ENCODE measurements at places on chromosomes 5 and 9.

DNA sequence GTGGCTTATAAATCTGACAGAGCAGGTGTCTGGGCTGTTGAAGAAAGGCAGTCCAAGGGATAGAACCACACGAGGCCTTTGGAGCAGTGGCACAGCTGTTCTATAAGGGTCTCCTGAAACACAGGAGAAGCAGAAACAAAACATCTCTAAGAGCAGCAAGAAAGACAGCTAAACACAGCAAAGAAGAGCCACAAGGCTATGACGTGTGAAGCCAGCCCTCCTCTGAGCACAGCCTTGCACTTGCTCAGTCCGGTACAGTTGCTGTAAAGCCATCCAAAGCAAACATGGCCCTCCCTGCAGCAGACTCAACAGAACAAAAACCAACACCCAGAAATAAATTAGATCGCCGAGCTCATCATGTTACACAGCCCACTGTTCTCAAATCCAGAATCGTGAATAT, 2.6 kb upstream of the GZMK start:
- DNase-seq = no peak

DNA sequence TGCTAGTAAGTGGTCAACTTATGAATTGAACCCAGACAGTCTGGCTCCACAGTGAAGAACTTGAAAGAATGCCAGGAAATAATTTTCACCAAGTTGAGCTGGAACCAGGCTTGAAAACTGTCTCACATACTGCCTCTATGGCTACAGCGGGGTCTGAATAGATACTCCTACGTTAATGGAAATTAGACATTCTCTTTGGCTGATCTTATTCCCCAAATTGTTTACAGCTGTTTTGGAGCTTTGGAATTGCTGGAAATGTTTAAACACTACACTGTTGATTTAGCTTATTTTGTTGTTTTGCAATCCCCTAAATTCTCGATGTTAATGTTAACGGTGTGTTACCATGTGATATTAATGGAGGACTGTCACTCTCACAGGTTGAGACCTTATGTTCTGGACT, 146.4 kb downstream of the FBXL7 start:
- no peak for DNase-seq

- DNase-seq = no peak
Observed at GRCh38 chr5:5755888-5756287, 333.4 kb downstream of the ICE1 start.

GRCh38 chr9:83062651-83063527, at the start of gene RASEF:
Gene RASEF (minus strand): TSS chr9:83063142. CDS start chr9:83062867, 275 bp downstream.
- DNase-seq = no peak

DNA sequence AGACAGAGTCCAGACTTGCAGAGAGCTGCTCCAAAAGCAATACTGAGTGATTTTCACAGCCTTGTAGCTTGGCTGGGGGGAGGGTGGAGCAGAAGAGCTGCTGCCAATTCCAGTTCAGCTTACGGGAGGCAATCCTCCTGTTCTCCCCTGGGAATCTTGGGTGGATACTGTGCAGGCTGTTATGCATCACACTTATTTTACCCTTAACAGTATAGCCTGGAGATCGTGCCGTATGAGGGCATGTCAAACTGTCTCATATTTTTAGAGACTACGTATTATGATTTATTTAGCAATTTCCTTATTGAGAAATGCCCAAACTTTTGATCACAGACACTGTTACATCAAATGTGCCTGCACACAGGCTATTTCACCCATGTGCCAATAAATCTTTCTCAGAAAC, 85.2 kb downstream of the BASP1 start:
- no peak for DNase-seq

DNA sequence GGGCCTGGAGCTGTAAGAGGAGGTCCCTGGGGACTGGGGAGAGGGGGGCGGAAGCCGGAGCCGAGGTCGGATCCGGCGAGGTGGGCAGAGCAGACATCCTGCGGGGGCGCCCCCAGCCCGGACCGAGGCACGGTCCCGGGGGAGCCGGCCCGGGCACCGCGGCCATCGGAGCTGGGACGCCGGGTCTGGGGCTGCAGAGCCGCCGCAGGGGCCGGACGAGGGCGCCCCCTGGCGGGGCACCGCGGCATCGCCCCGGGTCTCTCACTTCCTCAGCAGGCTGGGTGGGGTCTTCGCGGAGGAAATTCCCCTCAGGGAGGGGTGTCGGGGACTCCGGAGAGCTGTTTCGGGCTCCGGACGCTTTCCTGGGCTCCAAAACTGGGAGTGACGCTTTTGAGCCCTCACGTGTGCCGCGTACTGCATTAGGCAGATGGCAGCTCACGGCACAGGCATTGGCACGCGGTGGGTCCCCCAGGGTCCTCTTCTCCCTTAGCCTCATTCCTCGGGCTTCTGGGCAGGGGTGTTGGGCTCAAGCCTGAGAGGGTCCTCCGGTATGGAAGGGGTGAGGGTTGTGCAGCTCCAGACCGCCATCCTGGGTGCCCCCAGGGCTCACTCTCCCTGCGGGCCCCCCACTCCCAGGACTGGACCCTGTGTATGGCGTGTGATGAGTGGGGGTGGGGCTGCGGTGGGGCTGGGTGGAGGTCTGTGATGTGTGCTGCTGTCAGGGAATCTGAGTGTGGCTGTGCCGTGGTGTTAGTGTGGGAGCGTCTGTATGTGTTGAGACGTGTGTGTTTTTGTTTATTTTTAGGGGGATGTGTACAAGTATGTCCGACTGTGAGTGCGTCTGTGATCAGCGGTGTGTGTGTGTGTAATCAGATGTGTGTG, 29.6 kb downstream of the LHX2 start:
- peak; percentile 60 for DNase-seq

GRCh38 chr9:132418726-132419363, 8.8 kb downstream of the CFAP77 start:
- no peak for DNase-seq

GRCh38 chr9:133362359-133363044, 6.2 kb downstream of the SURF2 start:
- DNase-seq = no peak

GRCh38 chr9:126915846-126916543, 1.4 kb downstream of the RALGPS1 start:
- DNase-seq = no peak

GRCh38 chr5:157571357-157571827, 4.2 kb downstream of the ADAM19 start:
- DNase-seq = no peak

- DNase-seq = no peak
Observed at GRCh38 chr5:141478321-141478945, 2.7 kb downstream of the PCDHGC3 start.

DNA sequence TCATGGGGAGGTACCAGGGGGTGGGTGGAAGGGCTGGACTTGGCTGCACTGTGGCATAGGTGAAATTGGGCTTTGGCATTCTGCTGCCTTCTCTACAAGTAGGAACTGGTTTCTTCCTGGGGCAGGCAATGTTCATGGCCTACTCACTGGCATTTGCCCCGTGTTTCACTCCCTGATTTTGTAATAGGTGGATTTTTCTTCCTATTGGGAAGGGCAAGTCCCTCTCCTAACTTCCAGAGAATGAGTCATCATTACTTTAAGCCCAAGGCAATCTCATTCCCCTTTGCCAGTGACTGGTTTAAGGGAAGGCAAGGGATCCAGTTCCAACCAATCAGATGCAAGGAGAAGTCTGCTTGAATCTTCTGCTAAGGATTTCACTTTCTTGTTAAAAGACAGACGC, 67.9 kb upstream of the ANKRD55 start:
- DNase-seq = no peak

- no peak for DNase-seq
Observed at GRCh38 chr5:6758706-6759105, 45.5 kb downstream of the TENT4A start.

DNA sequence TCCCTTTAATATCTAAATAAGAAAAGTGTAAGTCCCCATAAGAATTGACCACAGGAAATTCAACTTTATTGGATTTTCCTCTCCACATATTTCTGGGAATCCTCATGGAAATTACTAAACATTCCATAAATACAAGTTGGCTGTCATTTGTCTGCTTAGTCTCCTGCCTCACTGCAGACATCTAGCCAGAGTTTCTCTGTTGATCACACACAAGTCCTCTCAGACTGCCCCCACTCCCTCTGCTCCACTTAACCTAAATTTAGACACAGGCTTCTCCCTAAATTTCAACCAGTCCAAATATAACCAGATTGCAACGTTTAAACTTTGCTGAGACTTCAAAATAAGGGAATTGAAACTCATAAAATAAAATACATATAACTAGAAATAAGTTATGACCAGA, 982.1 kb downstream of the DTWD2 start:
- no peak for DNase-seq

GRCh38 chr5:133121611-133122150, 69.9 kb downstream of the HSPA4 start:
- DNase-seq = no peak

DNA sequence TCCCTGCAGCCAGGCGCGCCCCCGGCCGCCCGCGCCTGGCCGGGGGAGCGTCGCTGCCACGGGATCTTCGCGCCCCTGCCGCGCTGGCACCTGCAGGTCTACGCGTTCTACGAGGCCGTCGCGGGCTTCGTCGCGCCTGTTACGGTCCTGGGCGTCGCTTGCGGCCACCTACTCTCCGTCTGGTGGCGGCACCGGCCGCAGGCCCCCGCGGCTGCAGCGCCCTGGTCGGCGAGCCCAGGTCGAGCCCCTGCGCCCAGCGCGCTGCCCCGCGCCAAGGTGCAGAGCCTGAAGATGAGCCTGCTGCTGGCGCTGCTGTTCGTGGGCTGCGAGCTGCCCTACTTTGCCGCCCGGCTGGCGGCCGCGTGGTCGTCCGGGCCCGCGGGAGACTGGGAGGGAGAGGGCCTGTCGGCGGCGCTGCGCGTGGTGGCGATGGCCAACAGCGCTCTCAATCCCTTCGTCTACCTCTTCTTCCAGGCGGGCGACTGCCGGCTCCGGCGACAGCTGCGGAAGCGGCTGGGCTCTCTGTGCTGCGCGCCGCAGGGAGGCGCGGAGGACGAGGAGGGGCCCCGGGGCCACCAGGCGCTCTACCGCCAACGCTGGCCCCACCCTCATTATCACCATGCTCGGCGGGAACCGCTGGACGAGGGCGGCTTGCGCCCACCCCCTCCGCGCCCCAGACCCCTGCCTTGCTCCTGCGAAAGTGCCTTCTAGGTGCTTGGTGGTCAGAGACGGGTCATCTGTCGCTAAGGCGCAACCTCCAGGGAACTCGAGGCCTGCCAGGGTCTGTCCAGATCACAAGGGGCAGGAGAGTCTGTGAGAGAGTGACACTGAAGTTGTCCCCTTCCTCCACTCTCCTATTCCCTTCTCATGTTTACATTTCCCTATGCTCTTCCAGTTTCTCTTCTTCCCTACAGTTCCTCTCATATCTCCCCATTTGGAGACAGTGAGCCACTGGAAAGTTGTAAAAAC, 1.3 kb downstream of the GPR150 start:
- DNase-seq = peak; percentile 21

DNA sequence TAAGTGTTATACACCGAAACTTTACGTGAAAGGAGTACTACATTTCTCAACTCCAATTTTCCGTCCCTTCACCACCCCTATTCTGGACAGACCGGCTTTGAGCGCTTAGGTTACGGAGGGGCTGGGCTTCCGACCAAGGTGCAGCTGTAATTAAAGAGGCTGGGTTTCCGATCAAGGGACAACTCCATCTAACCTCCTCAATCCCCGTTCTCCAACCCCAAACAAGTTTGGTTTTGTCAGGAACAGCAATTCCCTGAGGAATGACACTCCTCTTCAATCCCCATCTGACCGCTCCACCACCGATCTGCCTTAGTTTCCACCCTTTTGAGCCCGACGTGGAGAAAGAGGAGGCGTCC, 577 bp downstream of the TUT7 start:
- no peak for DNase-seq

DNA sequence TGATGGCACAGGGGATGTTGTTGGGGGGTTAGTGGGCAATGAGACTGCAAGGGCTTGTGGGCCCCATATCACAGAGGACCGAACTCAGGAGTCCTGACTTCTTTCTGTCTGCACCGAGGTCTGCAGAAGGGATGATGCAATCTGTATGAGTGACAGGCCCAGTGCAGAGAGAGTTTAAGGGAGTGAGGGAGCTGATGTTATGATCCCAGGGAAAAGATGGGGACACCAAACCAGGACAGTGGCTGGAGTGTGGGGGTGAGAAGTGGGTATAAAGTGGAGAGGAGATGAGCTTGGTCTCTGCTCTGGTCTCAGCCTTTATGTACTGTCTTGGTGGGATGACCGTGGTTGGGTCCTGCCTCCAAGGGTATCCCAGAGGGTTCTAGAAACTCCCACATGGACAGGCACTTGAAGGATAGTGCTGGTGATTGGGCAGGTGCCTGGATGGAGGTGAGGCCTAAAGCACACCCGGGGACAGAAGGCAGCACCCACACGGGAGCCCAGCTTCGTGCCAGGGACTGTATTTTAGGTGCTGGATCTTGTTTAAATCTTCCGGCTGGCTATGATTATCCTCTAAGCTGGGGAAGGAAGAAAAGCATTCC, 21.9 kb downstream of the GSN start:
- DNase-seq = no peak

- DNase-seq = peak; percentile 96
Observed at GRCh38 chr5:124365361-124365801, 381.1 kb downstream of the ZNF608 start.

GRCh38 chr9:126401107-126401506, 74.5 kb downstream of the MVB12B start:
- DNase-seq = no peak

GRCh38 chr5:88862547-88863175, 20.3 kb downstream of the MEF2C start:
- DNase-seq = no peak

DNA sequence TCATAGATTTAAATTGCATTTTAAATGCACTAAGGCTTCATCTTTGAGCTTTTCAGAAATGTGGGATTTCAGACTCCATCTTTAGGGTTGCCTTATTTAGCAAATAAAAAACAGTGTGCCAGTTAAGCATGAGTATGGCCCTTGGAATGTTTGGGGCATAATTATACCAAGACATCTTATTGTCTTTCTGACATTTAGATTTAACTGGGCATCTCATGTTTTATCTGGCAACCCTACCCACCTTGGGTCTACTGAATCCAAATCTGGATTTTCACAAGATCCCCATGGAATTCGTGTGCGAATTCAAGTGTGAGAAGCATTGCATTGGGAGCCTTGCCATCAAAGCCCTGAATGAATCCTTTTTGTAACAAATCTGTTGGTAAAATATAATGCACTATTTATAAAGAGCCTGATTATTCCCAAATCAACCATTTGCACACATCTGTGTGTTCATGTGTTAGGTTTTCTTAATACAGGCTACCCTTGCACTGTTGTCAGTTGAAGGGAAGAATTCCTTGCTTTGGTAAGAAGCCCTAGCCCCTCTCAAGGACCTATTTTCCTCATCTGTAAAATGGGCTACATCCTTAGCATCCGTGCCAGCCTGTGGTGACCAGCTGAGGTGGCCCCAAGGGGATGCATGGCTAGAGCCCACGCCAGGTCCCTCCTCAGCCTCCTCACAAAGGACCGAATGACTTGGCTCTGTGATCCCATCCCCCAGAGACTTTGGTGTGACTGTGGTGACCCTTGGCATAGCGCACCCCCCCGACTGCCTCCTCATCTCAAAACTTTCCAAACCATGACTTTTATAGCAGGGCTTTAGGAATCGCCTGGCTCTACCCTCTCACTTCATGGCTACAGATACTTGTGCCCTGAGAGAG, 8.1 kb downstream of the GSN start:
- no peak for DNase-seq

GRCh38 chr9:117374076-117374725, 40.7 kb downstream of the ASTN2 start:
- no peak for DNase-seq
